ENCODE measurements at places on chromosomes 13 and 19. TPM values are rescaled to one million over a fixed set of nuclear protein-coding genes. Genes with fewer than 3 reads are reported as not detected.

CNFN gene
- not detected for total RNA-seq

CLC gene
- not detected for total RNA-seq

SELENOV gene
- not detected for total RNA-seq

LRRC25 gene
- total RNA-seq: 1.2 TPM

ZNF816 gene
- total RNA-seq: 4.8 TPM

CDC16 gene
- total RNA-seq: 30.6 TPM

Measured in heart right ventricle (tissue), 16 donors.